Spinal cord (tissue), 10 donors: ENCODE measurements at places on chromosomes 2 and 18. TPM values are rescaled to one million over a fixed set of nuclear protein-coding genes. Genes with fewer than 3 reads are reported as not detected.

DNA sequence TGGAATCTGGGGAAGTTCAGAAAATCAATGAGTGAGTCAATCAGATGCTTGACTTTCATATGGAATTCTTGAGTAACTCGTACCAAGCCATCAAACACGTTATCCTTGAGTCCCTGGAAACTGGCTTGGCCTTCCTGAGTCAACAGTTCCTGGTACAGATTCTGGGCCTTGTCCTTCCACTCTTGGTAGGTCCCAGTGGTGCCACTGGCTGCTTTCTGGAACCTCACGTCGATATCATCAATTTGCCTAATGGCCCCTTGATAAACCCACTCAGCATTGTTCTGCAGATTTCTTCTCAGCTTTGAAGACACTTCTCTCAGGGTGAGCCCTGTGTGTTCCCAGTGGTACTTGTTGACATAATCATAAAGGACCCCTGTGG, 41.1 kb downstream of the APOB start:
- DNase-seq: no peak

Gene PIKFYVE
- 60.0 TPM for total RNA-seq

GRCh38 chr2:54546518-54546917, 90.4 kb downstream of the SPTBN1 start:
- DNase-seq: no peak

DNA sequence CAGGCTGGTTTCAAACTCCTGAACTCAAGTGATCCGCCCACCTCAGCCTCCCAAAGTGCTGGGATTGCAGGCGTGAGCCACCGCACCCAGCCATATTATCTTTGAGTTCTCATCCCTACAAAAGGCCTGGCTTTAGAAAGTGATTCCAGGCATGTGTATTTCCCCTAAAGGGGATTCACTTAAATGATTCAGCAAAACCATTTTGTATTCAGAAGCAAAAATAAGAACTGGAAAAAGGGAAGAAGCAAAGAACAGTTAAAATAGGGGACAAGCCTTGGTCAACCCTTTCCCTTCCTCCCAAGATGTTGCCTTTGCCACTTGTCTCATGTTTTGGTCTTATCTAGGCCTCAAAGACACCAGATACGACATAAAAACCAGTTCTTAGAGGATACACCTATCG, 10.5 kb downstream of the TM4SF20 start:
- no peak for DNase-seq

- DNase-seq: peak; percentile 65
Measured at GRCh38 chr2:20148923-20149702, 75.8 kb downstream of the SDC1 start.

DNA sequence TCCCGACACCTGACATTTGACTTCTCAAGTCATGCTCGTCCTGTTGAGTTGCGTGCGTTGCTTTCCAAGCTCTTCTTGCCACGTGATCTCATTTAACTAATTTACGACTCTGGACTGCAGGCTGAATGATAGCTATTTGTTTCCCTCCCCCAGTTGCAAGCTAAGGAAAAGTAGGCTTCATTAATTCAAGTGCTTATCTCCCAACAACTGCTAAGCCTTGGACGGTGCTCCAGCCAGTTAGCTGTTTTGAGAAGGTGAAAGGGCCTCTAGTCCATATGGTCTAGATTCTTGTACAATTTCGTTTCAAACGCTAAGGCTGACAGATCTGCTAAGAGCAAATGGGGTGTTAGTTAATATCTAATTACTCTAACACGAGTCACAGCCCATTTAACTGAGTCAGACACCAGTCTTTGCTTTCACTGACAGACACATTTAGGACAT, 21.1 kb downstream of the GPR45 start:
- peak; percentile 41 for DNase-seq

DNA sequence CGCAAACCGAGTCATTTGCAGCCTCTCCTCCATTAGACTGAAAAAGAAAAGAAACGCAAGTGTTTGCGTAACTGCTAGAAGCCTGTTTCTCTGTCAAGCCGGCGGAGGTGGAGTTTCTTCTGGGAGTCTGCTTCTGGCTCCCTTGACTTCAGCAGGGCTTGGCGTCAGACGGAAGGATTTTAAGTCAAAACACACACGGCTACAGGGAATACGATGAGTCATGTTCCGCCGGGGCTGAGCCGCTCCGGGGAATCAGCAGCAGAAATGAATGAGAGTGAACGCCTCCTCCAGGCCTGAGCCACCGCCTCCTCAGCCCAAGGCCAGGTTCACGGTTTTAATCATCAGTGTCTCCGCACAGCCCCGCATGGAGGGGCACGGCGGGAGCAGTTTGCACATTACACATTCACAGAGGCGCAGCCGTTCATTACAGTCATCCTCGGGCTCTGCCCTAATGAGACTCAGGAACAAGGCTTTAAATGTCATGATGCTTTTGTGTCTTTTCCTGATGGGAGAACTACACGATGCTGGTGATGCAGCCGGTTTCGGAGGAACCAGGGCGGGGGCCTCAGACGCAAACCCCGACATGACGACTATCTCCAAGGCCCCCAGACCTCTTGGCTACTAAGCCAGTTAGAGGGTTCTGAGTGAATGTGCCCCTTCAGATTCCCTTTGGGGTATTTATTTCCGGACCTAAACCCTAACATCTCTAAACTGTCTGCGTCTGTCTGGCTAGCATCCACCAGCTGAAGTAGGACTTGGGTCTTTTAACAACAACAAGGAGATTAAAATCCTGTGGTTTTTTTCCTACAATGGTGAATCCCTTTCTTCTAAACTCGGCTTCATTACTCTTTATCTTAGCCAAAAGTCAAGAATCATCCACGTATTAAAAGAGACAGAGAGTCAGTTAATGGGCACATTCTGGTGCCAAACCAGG, 11.1 kb upstream of the SCG2 start:
- DNase-seq: peak; percentile 75

DNA sequence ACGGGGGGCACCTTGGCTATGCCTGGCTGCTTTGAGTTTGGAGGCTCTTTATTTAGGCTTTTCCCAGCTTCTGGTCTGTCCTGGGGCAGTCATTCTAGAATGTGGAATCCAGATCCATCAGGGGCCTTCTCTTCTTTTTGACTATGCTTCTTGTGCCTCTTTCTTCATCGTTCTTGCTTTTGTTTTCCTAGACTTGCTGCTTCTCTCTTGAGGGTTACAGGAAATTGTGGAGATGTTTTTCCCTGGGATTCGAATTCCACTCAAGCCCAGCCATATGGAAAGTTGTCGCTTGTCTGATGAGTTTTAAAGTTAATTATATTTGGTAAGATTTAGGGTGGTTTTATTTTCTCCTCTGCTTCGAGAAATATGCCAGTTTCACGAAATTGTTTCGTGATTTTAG, 2.4 kb downstream of the GLI2 start:
- no peak for DNase-seq

Gene GAL3ST2
- 0.50 TPM for total RNA-seq

- DNase-seq: peak; percentile 57
Measured at GRCh38 chr18:31274931-31275330, 43.0 kb upstream of the DSG1 start.

Gene DUSP2
- total RNA-seq: 5.2 TPM

- no peak for DNase-seq
Measured at GRCh38 chr2:238127165-238128060, 11.1 kb upstream of the KLHL30 start.

Gene HOXD3
- 11.2 TPM for total RNA-seq

GRCh38 chr2:135913727-135914365, 37.6 kb upstream of the MCM6 start:
- no peak for DNase-seq

- DNase-seq: no peak
Measured at GRCh38 chr18:58694720-58695468, 23.6 kb downstream of the MALT1 start.

Gene NT5C1B
- total RNA-seq: not detected

Gene GRHL1
- 12.0 TPM for total RNA-seq

DNA sequence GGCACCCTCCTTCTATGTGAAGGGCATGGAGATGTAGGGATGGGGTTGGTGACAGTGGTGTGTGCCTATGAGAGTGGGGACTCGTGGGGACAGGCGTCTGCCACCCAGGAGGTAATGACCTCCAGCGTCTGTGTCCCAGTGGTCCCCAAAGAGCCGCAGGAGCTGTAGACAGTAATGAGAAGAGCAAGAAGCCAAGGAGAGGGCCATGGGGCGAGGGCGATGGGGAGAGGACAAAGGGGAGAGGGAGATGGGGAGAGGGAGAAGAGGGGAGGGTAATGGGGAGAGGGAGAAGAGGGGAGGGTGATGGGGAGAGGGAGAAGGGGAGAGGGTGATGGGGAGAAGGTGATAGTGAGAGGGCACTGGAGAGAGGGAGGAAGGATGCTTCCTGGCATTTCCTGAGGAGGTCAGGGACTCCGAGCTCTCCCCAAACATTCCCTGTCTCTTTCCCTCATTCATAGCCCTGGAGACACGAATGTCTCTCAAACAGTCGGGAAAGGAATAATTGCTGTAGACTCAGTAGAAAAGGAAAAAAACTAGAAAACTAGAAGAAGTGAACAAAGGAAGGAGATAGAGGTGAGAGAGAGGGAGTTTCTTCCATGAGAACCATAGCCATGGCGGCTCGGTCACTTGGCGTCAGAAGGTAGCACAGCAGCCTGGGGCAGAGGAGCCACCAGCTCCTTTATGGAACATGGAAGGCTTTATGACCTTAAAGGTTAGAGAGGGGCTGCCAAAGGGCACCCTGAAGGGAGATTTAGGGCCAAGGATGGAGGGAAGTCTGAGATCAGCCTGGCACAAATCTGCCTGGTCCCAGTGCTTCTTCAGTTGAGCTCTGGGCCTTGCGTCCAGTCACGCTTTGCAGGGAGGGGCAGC, 39.5 kb downstream of the PSD4 start:
- DNase-seq: no peak

DNA sequence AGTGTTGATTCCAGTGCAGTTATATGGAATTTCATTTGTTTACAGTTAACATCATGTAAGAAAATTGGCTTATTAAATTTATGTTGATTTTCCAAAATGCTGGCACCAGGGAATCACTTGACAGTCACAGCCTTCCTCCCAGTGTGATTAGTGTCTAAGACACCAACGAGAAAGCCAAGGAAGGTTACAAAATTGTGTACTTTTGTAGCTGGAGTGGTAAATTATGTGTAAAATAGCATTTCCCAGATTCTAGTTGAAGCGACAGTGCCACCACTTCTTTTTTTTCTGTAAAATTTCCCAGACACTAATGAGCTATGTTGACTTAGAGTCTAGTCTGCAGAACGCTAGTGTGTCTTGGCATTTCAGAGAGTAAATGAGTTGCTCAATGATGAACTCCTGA, 101.3 kb downstream of the NCK2 start:
- no peak for DNase-seq

GRCh38 chr18:72830109-72830508, 37.7 kb downstream of the NETO1 start:
- peak; percentile 68 for DNase-seq

- DNase-seq: no peak
Measured at GRCh38 chr2:113240915-113241911, 37.5 kb downstream of the PAX8 start.

Gene DCC
- total RNA-seq: 16.6 TPM

- no peak for DNase-seq
Measured at GRCh38 chr18:42752916-42753315, 362.6 kb downstream of the RIT2 start.

Gene STAT4
- total RNA-seq: 8.9 TPM

DNA sequence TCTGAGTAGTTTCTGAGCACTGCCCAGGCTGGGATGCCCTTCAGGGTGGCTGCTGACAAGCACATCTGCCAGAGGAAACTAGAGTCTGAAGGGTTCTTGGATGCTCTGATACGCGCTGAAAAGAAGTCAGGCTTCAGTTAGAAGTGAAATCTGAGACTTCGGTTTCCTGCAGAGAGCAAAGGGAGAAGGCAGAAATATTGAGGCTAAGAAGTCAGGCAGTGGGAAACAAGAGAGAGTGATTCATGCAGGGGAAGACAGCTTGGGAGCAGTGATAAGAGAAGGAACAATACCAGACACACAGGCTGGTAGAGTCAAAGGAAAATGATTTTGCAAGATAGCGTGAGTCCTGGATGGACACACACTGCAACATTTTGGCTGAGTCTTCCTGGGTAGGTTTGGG, 51.0 kb upstream of the BOD1L2 start:
- no peak for DNase-seq

DNA sequence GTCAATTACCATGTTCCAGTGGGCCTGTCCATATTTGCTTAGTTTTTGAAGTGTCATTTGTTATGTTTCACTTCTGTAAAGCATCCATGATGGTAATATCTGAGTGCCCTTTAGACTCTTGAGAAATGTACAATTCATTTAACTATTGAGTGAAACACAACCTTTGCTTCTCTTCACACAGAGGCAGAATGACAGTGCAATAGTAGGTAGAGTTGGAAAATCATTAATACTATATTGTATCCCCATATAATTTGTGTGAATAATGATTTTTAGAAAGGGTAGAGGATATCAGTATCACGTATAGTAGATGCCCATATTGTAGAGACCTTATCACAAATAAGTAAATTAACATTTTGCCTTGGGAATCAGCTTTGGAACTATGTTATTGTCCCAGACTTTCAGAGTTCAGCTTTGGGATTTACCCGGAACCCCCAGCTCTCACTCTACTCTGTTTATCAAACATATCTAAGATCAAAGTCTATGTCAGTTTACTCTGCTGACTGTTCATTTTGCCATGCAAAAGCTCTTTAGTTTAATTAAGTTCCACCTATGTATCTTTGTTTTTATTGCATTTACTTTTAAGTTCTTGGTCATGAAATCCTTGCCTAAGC, 172.7 kb upstream of the NOL4 start:
- DNase-seq: no peak

GRCh38 chr18:68666381-68666780, 48.5 kb downstream of the TMX3 start:
- no peak for DNase-seq
